ENCODE measurements at places on chromosomes 11 and 22.

DNA sequence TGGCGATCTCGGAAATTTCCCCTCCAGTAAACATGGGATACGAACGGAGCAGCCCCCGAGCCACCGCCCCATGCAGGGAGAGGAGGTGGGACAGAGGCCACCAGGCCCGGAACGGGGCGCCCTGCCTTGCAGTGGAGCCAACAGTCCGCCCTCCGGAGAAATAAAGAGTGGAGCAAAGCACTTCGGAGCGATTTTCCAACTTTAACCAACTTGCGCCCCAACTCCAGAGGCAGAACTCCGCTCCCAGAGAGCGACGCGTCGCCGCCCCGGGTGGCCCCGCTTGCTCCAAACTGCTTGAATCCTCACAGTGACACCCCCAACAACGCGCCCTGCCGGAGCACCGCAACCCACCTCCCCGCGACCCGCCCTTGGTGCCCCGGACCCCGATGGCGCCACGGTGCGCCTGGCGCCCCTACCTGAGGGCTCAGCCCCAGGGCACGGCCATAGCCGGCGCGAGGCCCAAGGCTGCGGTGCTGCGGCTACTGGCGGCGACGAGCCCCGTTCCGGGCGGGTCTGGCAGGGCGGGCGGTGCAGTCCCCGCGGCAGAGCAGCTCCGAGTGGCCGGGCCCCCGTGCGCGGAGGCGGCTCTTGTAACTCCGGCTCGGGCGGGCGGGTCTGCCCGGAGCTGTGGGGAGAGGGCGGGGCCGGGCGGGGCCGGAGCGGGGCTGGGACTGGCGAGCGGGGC is at the start of gene AHNAK:
Gene AHNAK (minus strand): TSS at position 563 of the 685 bp plus-strand sequence. CDS start 10,708 bp downstream, outside the sequence.
- DNase-seq = no peak

DNA sequence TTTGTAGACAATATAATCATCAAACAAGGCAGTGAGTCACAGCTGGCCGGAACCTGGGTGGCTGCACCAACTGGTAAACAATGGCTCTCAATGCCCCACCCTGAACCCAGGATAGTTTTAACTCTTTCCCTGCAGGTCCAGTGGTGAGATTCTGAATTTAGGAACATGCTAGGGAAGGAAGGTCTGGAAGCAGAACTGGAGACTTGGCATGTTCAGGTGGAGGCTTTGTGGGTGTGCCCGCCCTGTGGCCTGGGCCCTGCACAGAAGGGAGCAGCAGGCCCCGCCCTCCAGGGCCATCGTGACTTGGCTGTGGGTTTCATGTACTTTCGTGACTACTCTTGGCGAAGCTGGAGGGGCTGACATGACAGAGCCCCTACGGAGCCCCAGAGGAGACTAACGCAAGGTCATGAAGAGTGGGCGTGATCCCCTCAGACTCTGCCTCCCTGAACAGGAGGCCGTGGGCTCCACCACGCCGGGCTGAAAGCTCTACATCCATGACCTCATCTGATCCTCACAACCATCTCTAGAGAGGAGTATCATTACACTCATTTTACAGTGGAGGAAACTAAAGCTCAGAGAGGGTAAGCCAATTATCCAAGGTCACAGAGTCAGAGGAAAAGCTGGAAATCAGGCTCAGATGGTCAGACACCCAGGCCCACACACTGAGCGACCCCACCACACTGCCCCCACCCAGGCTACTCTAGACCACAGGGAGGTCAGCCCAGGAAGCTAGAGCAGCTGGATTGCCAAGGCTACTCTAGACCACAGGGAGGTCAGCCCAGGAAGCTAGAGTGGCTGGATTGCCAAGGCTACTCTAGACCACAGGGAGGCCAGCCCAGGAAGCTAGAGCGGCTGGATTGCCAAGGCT is 27.3 kb downstream of the MAFF start:
- no peak for DNase-seq

DNA sequence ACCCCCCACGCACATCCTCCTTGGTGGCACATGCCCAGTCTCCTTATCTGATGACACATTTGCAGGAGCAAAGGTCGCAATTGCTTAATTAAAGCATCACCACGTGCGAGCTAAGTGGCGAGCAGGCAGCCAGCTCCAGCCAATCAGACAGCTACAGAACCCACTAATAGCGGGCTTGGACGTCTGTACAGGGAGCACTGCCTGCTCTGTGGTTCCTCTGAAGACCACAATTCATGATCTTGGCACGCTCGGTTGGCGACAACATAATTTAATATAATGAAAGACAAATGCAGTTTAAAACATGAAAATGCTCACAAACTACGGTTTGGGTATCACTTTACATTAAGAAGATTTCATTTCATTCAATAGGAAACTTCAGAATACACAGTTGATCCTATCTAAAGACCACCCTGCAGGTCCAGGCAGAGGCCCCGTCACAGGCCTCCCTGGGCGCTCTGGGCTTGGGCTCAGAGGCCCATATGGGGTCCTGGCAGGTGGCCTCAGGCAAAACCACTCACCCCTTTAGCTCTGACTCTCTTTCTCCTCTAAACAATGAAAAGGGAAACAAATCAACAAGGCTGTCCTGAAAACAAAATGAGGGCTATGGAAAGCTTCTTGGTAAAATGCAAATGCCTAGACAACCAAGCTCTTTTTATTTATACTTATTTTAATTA is 10.4 kb downstream of the PACSIN2 start:
- DNase-seq = no peak

GRCh38 chr22:19130959-19131684 is at the start of gene TSSK2:
TSS of gene TSSK2 (plus strand) at chr22:19131308. CDS start at chr22:19131400, 92 bp downstream.
- DNase-seq = no peak

DNA sequence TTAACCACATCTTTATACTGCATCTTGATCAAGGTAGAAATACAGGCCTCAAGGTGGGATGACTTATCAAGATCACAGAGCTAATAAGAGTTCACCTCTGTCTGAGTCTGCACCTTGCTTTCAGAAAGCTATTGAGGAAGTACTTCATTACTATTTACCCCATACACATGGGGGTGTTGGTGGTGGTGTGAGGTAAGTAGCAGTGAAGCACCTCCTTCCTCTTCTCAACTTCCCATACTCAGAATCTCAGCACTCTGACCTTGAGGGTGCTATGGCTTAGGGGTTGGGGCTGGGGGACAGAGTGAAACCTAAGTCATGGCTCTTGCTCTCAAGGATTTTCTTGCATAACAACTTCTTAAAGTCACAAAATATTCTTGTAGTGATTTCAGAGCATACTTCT is 56.9 kb downstream of the ME3 start:
- DNase-seq = no peak

DNA sequence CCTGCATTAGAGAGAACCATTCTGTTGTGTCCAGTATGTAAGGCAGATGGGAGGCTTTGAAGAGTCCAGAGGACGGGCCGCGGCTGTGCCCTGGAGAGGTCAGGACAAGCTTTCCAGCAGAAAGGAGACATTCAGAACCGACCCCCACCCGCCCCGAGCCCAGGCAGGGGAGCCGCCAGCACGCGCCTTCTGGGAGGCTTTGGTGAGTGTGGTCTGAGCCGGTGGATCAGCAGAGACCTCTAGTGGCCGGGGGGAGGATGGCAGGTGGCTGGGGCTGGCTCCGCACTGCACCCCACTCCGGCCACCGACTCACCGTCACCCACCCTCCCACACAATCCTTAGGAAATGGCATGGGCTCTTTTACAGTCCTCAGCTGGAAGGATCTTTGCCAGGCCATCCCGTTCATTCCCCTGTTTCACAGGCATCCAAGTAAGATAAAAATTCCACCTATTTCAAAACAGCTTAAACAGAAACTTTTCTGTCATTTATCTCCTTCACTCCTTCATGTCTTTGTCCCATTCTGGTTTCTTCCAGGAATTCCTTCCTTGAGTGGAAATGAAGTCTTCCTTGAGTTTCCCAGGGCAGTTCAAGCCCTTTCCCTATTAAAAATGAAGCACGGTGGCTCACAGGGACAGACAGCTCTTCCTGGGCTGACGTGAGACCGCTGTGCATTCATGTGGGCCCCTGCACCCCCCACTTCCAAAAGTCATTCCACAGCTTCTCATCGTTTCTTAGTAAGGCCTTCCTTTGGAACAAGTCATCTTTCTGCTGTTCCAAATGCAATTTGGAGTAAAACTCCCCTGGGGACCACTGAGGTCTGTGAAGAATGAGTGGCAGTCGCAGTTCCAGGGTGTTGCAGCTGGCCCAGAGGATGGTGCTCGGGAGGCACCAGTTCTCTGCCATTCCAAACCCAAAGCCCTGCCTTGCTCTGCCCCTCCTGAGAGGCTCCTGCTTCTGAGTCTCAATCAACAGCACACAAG is 91.0 kb downstream of the FEZ1 start:
- DNase-seq = peak; percentile 51

- no peak for DNase-seq
Observed at GRCh38 chr11:1387961-1388762, 1.6 kb upstream of the BRSK2 start.

- no peak for DNase-seq
Observed at GRCh38 chr22:48719978-48720661, 1107.6 kb downstream of the BRD1 start.

- DNase-seq = no peak
Observed at GRCh38 chr22:35899736-35900135, 128.9 kb downstream of the RBFOX2 start.

DNA sequence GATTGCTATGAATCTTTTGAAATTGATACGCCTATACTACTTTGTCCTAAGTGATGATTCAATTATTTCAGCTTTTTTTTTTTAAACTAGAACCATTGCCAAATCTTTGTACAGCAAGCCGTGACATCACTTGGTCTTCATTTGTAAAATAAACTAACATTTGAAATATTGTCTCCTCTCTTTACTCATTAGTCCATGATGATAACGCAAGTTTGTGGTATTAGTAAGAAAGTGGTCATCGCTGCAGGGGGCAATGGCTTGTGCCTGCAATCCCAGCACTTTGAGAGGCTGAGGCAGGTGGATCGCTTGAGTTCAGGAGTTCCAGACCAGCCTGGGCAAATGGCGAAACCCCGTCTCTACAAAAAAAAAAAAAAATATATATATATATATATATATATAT is 12.9 kb upstream of the ARHGAP42 start:
- no peak for DNase-seq

- DNase-seq = no peak
Observed at GRCh38 chr11:123434262-123434661, 4.2 kb downstream of the GRAMD1B start.

All from NCI-H1092 treated with DMSO at 0.1 percent for 48 hours (cell line).